ENCODE measurements at places on chromosomes 11 and 22.

DNA sequence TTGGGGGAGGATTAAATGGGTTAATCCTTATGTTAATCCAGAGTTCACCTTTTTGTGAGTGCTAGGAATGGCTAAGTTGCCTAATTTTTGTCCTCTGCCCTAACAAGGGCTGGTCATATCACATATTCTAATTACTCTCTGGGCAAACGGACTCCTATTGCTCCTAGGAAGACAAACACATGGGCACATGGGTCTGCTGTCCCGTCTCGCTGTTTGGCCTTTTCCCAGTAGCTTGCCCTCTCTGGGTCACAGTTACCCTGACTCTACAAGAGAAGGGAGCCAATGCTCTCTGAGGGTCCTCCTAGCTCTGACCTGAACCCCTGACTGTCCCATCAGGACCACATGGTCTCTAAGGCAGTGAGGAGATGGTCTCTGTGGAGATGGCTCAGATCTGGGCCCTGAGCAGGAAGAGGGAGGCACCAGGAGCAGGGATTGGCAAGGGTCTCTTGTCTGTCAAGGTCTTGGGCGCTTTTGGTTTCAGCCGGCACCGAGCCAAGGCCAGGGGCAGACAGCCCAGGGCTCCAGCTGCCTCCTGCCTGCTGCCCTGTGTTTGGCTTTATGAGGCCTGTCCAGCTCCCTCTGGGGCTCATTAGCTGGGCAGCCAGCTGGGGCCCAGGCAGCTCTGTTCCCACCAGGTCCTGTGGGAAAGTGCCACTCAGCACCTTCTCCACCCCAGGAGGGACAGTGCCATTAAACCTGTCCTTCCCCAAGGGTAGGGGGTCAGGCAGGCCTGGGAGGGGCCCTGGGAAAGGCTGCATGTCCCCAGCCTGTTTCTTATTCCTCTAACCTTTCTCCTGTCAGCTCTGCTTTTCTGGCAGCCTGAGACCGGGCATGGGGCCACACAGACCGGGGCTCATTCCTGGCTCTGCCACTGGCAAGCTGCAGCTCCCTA lies 559.9 kb downstream of the MN1 start:
- no peak for DNase-seq

GRCh38 chr11:123587559-123587958 lies 66.9 kb downstream of the SCN3B start:
- DNase-seq = no peak

GRCh38 chr11:22246992-22247391 lies 54.1 kb downstream of the ANO5 start:
- DNase-seq = no peak

- DNase-seq = no peak
These were observed 2.6 kb downstream of the TH start for GRCh38 chr11:2169005-2169378.

DNA sequence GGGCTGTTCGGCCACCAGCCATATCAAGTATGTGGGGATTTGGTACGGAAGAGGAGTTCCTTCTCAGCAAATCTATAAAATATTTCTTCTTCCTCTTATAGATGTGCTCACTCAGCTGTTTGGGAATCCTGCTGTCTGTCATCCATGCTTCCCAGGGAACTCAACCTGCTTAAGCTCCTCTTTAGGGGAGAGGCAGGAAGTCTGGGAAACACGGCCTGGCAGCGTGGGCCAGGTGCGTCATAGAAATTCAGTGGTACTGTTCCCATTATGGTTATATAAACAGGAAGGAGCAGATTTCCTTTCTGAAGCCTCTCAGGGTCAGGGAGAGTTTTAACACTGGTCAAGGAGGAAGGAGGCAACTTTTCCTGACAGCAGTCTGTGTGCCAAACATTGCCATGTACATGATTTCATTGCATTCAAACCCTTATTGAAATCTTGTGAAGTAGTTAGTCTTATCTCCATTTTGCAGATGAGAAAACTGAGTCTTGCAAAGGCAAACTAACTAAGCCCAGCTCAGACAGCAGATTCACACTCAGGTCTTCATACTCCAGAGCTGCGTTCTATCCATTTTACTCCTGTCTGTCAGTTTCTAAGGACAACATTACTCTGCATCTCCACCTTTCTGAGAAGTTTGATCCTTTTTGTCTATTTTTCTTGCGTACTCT lies 35.4 kb upstream of the AMOTL1 start:
- no peak for DNase-seq

- DNase-seq = no peak
These were observed 27.1 kb downstream of the PDGFD start for GRCh38 chr11:104136861-104137260.

DNA sequence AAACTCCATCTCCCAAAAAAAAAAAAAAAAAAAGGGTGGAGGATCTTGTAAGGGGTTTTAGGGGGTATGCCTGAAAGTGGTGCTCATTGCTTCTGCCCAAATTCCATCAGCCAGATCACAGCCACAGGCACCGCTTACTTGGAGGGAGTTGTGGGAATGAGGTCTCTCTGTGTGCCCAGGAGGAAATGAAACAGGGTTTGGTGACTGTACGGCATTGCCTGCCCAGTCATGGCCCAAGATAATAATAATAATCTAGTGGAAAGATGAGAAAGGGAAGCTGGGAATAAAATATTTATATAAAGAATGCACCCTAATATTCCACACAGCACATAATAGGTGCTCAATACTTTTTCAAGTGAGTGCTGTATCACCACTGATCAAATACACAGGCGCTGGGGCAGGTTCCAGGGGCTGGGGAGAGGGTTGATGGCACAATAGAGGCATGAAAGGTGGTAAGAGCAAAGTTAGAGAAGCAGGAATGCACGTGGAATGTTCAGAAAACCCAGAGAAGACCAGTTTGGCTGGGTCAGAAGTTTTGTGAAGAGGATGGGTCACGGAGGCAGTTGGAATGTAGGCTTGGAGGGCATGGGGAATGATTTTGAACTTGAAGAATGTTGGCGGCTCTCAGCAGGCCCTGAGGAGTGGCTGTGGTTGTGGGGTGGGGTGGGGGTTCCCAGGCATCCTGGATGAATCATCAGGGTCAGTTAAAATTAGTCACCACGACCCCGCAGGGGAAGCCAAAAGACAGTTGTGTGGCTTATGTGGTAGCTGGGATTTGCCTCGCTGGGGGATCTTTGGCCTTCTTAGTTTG lies 12.5 kb upstream of the MB start:
- DNase-seq = peak; percentile 57

GRCh38 chr22:32144496-32145274 lies 14.4 kb downstream of the C22orf42 start:
- DNase-seq = no peak

DNA sequence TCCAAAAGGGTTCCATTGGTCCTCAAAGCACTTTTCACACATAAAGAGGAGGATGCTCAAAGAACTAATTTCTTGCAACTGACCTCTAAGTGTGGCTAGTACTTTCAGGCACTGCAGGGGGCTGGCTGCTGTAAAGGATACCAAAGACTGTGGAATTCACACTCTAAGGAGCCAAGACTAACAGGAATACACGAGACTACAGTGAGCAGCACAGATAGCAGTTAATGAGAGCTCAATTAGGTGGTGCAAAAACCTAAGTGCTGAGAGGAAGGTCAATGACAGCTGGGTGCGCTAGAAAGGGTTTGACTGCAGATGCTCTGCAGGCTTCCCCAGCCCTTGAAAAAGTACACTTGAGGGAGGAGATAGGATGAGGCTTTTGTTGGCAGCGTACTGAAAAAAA lies 124.3 kb upstream of the NTM start:
- no peak for DNase-seq

DNA sequence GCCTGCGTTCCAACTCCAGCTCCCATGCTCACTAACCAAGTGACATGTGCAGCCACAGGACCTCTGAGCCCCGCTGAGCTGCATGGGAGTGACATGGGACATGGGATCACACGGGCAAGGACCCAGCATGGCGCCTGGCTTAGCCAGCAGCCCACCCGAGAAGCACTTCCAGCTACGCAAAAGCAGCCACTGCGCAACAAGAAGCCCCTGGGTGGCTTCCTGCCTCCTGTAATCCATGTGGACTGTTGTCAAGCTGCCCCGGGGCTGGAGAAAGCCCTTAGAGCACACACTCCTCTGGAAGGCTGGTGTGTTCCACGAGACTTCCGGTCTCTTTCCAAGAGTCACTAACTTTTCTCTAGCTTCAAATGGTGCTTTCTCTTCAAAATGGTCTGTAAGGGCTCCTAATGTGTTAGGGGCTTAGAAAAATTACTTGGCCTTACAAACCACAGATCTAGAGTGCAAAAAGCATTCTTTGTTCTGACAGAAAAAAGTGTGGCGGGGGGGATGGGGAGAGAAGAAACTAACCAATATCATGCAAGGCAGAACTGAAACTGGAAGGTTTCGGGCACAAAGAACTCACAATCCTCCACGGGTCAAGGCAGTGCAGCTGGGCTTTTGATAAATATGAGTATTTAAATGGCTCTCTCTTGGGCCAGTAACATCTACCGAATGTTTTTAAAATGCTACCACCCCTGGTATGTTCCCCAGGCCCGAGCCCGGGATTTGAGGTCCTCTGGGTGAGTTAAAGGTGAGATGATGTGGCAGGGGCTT lies 5.5 kb downstream of the C11orf24 start:
- no peak for DNase-seq

DNA sequence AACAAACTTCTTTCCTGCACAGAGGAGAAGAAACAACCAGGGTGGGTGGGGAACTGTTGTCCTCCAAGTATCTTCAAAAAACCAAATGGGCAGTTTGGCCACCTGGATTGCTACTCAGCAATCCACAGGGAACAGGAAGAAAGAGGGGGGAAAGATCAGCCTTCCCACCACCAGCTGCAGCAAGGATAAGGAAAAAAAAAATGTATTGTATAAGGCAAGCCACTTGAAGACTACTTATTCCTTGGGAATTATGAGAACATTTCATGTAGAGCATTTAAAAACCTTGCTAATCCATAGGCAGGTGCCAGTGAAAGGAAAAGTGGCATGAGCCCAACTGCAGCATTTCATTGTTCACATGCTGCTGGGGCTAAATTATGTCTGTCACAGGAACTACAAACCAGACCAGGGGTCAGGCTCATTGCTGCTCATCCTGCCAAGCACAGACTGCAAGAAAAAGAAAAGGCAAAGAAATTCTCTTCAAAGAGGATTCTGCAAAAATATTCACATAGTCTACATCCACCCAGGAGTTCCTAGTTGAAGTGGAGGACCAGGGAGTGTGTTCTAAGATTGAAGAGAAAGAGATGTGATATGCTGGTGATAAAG lies 2.2 kb downstream of the RAB30 start:
- no peak for DNase-seq

All from stimulated activated CD8-positive, alpha-beta memory T cell treated with anti-CD3 and anti-CD28 coated beads, Interleukin-4, amount 100 ng/mL, for 24 hours (primary cell).